Prostate gland (tissue), 2 donors: ENCODE measurements at places on chromosomes 5 and 9. TPM values are rescaled to one million over a fixed set of nuclear protein-coding genes. Genes with fewer than 3 reads are reported as not detected.

Gene FOXD4L3
- not detected for total RNA-seq

Gene CCL28
- total RNA-seq, result 4.4 TPM

Gene ZNF79
- 14.3 TPM for total RNA-seq

Gene SPINK4
- not detected for total RNA-seq

Gene MARCHF11
- 8.9 TPM for total RNA-seq

Gene CDH6
- total RNA-seq, result 1.2 TPM

Gene SLC25A2
- 4.4 TPM for total RNA-seq

Gene PCDHGB2
- 5.3 TPM for total RNA-seq

Gene SLC28A3
- not detected for total RNA-seq

Gene PDE8B
- total RNA-seq, result 66.0 TPM

Gene PRDM9
- total RNA-seq, result not detected
